ENCODE measurements at places on chromosomes 1 and 21.

DNA sequence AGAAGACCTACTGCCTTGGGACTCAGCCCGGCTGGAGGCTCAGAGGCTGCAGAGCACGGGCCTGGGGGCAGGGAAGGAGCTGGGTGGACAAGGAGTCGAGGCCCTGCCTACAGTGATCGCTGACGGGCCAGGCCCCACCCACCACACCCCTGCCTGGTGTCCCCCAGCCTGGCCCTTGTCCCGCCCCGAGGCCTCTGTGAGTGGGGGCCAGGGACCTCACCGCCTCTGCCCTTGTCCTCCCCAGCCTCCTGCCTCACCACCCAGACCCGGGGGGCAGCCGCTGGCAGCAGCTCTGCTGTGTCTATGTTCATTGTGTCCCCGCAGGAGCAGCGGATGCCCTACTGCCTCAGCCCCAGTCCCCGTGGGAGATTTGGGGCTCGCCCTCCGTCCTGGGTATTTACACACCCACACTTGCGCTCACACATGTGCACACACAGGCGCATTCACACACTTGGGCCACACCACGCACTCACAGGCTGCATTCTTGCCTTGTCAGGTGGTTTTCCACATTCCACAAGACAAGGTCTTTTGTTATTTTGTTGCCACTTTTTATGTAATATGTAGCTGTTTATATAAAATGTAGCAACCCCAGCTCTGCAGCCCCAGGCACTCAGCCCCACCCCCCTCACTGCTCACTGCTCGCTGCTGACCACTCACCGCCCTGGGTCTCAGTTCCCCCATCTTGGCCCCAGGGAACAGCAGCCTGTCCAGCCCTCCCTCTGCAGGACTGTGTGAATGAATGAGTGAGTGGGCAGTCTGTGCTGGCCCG, 7.3 kb downstream of the PFKL start:
- DNase-seq = no peak

- no peak for DNase-seq
Observed at GRCh38 chr1:76587212-76587611, 280.1 kb upstream of the ST6GALNAC5 start.

DNA sequence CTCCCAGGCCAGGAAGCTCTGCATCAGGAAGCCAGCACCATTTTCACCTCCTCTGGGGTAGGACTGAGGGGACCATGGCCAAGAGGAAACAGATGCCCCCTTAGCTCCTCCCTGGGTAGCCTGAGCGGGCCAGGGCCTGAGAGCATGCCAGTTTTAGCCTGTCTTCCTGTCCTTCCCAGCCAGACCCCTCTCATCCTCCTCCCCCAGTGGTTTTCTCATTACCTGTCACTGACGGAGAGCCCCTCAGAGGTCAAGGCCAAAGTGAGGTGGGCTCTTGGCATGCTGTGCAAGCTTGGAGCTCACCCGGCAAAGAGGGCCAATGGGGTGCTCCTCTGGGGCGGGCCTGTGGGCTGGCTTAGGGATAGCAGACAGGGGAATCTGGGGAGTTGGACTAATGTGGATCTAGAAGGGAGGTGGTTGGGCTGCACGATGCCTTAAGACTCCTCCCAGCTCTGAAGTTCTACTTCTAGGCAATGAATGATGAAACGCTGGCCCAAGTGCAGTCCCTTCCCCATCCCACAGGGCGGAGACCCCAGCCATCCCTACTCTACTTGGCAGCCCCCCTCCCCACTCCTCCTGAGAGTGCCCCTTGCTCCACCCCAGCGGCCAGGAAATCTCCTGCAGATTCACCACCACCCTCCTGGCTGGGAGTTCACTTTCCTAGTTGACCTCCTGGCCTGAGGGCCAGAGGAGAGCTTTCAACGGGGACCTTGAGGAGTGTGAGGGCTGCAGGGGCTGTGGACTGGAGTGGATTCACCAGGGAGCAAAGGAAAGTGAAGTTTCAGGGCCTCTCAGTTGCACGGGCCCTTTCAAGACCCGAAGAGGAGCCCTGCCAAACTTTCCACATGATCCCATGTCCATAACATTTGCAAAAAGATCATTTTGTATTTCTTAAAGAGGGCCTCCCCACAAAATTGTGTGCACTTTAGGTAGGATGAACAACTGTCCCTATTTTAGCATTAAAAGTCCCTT, 9.4 kb upstream of the LMNA start:
- DNase-seq = no peak

GRCh38 chr21:28356422-28356821, 636.3 kb downstream of the LTN1 start:
- DNase-seq = no peak

GRCh38 chr1:27809883-27810282, 20.7 kb upstream of the PPP1R8 start:
- DNase-seq = no peak

GRCh38 chr1:159935719-159936272, 9.6 kb downstream of the IGSF9 start:
- no peak for DNase-seq

DNA sequence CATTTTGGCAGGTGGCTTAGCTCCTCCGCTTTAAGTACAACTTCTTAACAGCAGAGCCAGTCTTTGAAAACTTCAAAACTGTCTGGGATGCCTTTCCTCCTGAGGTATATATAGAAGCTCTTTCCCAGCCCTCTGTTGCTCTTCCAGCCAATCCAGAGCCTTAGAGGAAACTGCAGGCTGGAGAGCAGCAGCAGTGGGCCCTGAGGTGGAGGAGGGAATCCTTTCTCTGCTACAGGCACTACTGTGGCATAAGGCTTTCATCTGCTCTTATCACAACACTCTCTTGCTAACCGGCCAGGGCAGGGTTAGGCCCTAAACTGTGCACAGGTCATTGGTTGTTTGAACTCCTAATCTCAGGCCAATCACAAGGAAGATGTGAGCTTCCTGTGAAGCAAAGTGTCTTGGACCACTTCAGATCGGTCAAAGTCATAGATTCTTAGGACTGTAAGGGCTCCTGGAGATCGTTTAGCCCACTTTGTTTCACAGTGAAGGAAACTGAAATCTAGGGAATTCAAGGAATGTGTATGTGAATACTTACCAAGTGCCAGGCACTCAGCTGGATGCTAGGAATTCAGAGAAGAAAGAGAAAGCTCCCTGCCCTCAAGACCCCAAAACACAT, at the start of gene RGS5:
Gene RGS5 (minus strand): TSS at position 84 of the 619 bp plus-strand sequence. CDS start 81 bp downstream, at position 3.
- no peak for DNase-seq

- DNase-seq = no peak
Observed at GRCh38 chr1:31300193-31300592, 3.4 kb downstream of the ZCCHC17 start.

DNA sequence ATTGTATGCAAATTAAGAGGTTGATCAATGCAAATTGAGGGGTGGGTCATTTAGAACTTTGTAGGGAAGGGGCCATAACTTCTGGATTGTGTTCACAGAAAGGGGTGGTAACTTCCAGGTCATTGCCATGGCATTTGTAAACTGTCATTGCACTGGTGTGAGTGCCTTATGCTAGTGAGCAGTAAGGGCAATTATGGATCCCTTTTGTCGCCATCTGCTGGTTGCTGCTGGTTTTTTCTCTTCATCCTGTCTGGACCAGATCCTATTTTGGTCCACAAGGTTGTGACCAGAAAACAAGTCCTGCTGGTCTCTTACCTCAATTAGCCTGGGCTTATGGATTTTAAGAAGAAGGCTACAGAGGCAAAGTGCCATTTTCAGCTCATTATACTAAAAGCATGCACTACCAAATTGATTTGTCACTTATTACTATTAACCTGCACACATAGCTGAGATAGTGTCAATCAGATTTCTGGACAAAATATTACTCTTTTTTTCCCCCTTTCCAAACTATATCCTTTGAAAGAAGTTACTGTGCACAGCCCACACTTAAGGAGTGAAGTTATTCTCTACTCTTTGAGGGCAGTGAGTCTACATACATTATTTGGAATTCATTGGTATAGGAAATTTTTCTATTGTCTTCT, 196.2 kb downstream of the ZC3H11B start:
- peak; percentile 30 for DNase-seq

DNA sequence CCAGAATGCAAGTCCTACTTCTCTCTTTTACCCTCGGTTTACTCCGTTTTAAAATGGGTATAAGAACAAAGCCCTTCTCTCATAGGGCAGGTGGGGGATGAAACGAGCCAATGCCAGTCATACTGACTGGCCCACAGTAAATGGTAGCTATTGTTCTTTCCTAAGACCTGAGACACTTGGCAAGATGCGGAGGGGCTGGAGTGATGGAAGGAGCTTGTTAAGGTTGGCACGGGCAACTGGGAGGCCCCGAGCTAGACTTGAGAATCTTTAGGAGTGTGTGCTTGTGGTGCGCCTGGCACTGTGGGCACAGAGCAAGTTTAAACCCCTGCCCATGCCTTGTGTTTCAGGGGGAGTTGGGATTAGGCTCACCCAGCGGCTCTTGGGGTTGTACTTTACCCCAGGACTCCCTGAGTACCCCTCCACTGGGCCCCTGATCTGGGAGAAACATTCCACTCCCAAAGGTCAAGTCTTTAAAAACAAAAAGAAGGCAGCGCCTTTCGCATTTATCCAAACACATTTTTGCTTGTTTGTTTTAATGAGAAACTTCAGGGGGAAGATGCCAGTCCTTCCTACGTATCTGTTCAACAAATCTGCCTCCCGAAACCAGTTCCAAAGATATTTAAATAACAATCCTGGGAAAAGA, 240.6 kb upstream of the TMEM51 start:
- no peak for DNase-seq
